ENCODE measurements at places on chromosomes 16 and 17.

DNA sequence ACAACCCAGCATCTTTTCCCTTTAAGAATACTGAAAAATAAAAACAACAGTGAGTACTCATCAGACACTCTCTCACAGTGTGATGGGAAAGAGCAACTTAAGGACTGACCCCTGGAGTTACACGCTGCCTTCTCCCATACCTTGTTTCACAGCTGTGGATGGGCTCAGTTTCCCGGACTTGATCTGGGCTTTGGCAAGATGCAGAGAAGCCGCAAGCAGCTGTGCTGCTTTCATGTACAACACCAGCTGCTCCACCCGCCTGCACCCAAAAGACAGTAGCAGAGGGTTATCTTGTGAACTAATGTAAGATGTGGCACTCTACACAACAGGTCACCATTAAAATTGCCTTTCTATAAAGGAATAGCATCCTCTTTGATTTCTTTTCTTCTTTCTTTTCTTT lies 32.7 kb upstream of the ALDH3A1 start:
- DNase-seq: no peak

DNA sequence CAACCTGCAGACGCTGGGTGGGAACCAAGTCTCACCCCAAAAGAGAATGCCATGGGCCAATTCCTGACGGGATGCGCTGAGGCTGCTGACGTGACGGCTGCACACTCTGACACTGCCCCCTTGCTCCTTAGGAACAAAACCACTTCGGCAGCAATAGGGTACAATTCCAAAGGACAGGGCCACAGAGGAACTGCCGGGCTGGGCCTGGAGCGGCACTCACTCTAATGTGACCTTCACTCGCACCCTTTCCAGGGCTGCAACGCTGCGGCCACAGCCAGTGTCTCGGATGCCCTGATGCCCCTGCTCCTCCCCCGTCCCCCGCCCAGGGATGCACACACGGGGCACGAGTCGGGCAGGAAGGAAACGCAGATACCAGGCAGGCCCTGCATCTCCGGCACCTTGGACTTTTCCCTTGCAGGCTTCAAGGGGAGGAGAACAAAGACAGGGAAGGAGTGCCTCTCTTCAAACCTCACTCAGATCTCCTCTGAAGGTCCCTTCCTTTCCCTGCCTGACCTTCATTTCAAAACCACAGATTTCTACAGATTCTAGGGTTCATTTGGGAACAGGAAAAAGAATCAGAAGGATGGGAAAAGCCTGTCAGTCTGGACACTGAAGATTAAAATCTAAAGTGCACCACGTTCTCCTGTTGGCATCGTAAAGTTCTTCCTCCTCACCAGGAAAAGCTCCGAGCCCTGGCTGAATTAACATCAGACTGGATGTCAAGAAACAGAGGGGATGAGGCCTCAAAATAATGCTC lies 2.3 kb downstream of the PITPNA start:
- DNase-seq: no peak

- peak; percentile 64 for DNase-seq
Measured at GRCh38 chr17:6710317-6710716, 2.9 kb downstream of the SLC13A5 start.

GRCh38 chr17:83113381-83113780 lies 34.0 kb downstream of the METRNL start:
- DNase-seq: no peak

DNA sequence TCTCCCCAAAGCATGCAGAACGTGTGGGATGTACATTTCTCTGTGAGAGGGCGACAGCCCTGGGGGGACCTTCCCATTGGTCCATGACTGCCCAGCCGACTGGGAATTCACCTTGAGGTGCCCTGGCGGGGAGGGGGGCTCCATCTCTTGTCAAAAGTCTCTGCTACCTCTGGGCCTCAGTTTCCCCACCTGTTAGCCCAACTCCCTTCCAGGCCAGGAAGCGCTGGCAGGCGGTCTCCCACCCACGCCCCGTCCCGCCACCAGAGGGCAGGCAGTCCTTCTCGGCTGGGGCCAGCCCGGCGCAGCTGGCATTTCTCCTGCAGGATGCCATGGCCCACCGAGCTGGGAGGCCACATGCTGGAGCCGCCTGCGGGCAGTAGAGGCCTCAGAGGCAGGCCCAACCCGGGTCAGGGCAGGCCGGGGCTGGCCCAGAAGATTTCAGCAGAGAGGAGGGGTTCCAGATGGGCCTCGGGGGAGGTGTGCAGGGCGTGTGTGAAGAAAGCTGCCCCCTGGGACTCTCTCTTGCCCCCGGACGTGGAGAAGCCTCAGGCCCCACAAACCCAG lies 16.6 kb downstream of the CD7 start:
- peak; percentile 92 for DNase-seq

DNA sequence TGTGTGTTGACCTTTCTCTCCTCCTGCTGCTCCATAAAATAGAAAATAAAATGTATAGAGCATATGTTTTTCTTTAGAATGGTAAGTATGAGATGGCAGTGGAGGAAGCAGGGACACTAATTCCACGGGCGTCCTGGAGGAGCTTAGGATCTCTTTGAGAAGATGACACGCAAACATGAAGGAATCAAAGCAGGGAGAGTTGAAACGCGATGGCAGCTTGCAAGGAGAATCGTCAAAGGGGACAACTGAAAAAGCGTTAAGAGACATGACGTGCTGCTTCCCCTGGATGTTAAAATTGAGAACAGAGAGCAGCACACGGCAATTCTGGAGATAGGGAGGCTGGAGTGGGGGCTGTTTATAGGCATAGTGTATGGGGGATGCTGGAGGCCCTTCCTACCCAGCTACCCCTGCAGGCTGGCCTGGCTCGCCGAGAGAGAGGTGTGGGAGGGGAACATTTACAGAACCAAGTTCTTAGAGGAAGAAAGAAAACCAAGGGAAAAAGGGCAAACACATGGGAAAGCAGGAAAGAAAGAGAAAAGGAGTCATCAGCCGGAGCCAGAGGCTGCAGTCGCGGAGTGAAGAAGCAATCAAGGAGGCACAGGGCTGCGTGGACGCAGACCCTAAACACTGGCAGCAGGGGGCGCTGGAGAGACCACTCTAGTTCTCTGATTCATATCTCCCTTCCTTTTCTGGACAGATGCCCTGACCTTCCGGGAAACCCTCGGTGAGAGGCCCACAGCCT lies 55.8 kb downstream of the MYH13 start:
- DNase-seq: no peak

- DNase-seq: no peak
Measured at GRCh38 chr17:80773243-80773991, 218.2 kb upstream of the CHMP6 start.

DNA sequence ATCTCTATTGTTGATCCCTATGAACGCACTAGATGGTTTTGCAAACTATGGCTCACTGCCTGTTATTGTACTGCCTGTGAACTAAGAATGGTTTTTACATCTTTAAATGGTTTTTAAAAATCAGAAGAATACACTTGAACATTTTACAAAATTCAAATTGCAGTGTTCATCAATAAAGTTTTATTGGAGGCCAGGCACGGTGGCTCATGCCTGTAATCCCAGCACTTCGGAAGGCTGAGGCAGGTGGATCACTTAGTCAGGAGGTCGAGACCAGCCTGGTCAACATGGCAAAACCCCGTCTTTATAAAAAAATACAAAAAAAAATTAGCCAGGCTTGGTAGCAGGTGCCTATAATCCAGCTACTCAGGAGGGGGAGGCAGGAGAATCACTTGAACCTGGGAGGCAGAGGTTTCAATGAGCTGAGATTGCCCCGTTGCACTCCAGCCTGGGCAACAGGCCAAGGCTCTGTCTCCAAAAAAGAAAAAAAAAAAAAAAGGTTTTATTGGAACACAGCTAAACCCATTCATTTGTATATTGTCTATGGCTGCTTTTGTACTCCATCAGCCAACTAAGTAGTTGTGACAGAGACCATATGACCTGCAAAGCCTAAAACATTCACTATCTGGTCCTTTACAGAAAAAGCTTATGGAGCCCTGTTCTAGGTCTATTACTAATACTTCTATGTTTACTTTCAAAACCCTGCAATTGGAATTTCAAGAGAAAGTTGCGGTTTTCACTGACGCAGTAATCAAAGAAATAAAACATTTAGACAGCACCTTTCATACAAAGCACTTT lies 18.9 kb downstream of the IKZF3 start:
- DNase-seq: no peak

Data from osteocyte (in vitro differentiated cells).